Smooth muscle cell of the coronary artery (primary cell): ENCODE measurements at places on chromosomes 13 and 19. TPM values are rescaled to one million over a fixed set of nuclear protein-coding genes. Genes with fewer than 3 reads are reported as not detected.

TNFSF9 gene
- under 0.01 and 0.30 TPM in 2 replicates for total RNA-seq

OR7C1 gene
- not detected in 2 replicates for total RNA-seq

PGLYRP2 gene
- total RNA-seq: not detected in 2 replicates

SHC2 gene
- 0.08 and 4.1 TPM in 2 replicates for total RNA-seq

PPP1R13L gene
- total RNA-seq: 2.3 and 9.7 TPM in 2 replicates

ZNF665 gene
- total RNA-seq: 2.3 TPM in 2 replicates

RNF6 gene
- 35.6 and 41.9 TPM in 2 replicates for total RNA-seq

KLK13 gene
- not detected in 2 replicates for total RNA-seq

ZNF567 gene
- 3.2 and 5.3 TPM in 2 replicates for total RNA-seq

GRK1 gene
- not detected in 2 replicates for total RNA-seq

FFAR2 gene
- total RNA-seq: not detected in 2 replicates

C19orf73 gene
- 0.70 and 1.4 TPM in 2 replicates for total RNA-seq

CEACAM20 gene
- total RNA-seq: not detected in 2 replicates

LGALS14 gene
- total RNA-seq: 0.08 TPM in 1 of 2 replicates, not detected in the other

CATSPERD gene
- not detected in 2 replicates for total RNA-seq

KLF1 gene
- total RNA-seq: 0.12 TPM in 1 of 2 replicates, not detected in the other

RGL3 gene
- total RNA-seq: 1.5 TPM in 2 replicates

ZNF541 gene
- total RNA-seq: under 0.01 TPM in 1 of 2 replicates, not detected in the other

KLK15 gene
- total RNA-seq: not detected in 2 replicates

NLRP11 gene
- not detected in 2 replicates for total RNA-seq

PRSS57 gene
- not detected in 2 replicates for total RNA-seq

ZNF844 gene
- total RNA-seq: 6.3 and 6.8 TPM in 2 replicates

UPK1A gene
- 0.08 TPM in 1 of 2 replicates, not detected in the other for total RNA-seq

SPRY2 gene
- total RNA-seq: 15.0 and 19.1 TPM in 2 replicates

ZNF723 gene
- not detected in 2 replicates for total RNA-seq

MUC16 gene
- total RNA-seq: not detected in 2 replicates

GPR183 gene
- total RNA-seq: not detected in 2 replicates

ERFL gene
- under 0.01 TPM in 1 of 2 replicates, not detected in the other for total RNA-seq

NXNL1 gene
- not detected in 2 replicates for total RNA-seq

DIRAS1 gene
- total RNA-seq: 1.2 and 18.4 TPM in 2 replicates

CD70 gene
- total RNA-seq: not detected in 2 replicates

FXYD5 gene
- total RNA-seq: 13.3 and 18.9 TPM in 2 replicates

TMIGD2 gene
- not detected in 2 replicates for total RNA-seq

VSTM2B gene
- not detected in 2 replicates for total RNA-seq

KLK3 gene
- total RNA-seq: not detected in 2 replicates

TEX29 gene
- total RNA-seq: 0.15 and 3.6 TPM in 2 replicates

MIA gene
- 0.35 TPM in 1 of 2 replicates, not detected in the other for total RNA-seq

SIGLECL1 gene
- not detected in 2 replicates for total RNA-seq

CYP4F2 gene
- total RNA-seq: not detected in 2 replicates

FBXO27 gene
- 1.8 and 2.0 TPM in 2 replicates for total RNA-seq

C19orf85 gene
- total RNA-seq: not detected in 2 replicates

CYP2F1 gene
- total RNA-seq: not detected in 2 replicates

ZNF628 gene
- total RNA-seq: 0.35 and 0.60 TPM in 2 replicates

N4BP2L1 gene
- 0.83 and 3.3 TPM in 2 replicates for total RNA-seq

CTXN1 gene
- total RNA-seq: 0.12 and 2.8 TPM in 2 replicates

C1QTNF9B gene
- not detected in 2 replicates for total RNA-seq

GPC6 gene
- 32.8 and 125 TPM in 2 replicates for total RNA-seq

MAB21L1 gene
- total RNA-seq: 0.08 and 5.5 TPM in 2 replicates

ZNF471 gene
- 2.9 and 5.7 TPM in 2 replicates for total RNA-seq

ZNF835 gene
- 0.08 and 3.4 TPM in 2 replicates for total RNA-seq

TNFSF13B gene
- total RNA-seq: 0.60 and 7.3 TPM in 2 replicates
